ENCODE measurements at places on chromosomes 11 and 22.

DNA sequence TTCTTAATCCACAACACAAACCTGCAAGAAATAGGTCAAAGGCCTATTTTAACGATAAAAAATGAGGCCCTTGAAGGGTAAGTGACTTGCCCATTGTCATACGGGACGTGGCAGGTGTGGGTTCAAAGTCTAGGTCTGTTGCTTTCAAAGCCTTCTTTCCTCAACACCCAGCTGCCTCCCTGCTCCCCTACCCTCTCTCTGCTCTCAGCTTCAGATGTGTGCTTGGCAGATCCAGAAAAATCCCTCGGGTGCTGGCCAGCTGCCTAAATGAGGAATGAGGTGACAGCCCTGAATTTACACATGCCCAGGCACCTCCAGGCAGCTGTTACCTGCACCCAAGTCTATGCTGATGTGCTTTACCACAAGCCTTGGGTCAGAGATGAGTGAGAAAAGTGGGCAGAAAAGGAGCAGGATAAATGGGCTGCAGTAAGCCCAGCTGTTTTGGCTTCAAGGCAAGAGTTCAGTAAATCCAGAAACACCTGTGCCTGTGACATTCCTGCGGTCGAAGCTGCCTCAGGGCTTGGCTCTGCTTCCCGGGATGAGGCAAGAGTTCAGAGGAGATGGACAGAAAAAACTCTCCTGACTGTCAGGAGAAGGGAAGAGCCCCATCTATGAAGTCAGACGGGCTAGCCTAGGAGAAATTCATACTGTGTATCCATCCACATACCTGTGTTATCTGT is 49.9 kb upstream of the LDLRAD3 start:
- DNase-seq: no peak

GRCh38 chr11:63274776-63275175 is 31.4 kb upstream of the SLC22A25 start:
- DNase-seq: no peak

GRCh38 chr11:127470306-127470884 is 469.8 kb upstream of the KIRREL3 start:
- DNase-seq: no peak

DNA sequence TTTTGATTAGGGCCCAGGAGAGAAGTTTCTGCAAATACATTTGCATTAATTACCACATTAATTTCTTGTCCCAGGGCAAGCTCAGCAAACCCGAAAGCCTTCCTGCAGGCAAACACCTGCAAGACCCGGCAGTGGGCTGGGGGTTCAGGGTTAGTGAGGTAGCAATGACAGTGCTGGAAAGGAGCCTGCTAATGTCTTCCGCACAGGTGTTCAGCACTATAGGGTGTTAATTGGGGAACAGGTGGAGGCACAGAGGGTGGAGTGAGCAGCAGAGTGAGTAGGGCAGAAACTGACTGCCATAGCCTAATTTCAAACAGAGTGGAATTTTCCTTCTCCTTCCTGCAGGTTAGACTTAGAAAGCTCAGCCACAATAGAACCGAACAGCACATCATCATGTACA is 50.9 kb upstream of the UBASH3B start:
- DNase-seq: no peak

- DNase-seq: no peak
Measured at GRCh38 chr11:106208760-106209159, 131.3 kb downstream of the AASDHPPT start.

- DNase-seq: no peak
Measured at GRCh38 chr11:127199306-127199801, 198.8 kb upstream of the KIRREL3 start.

- no peak for DNase-seq
Measured at GRCh38 chr22:16828876-16829275, 3.7 kb upstream of the XKR3 start.

GRCh38 chr11:105910095-105910715 is 111.8 kb downstream of the MSANTD4 start:
- DNase-seq: no peak

- DNase-seq: no peak
Measured at GRCh38 chr11:36249246-36249645, 40.0 kb downstream of the COMMD9 start.

DNA sequence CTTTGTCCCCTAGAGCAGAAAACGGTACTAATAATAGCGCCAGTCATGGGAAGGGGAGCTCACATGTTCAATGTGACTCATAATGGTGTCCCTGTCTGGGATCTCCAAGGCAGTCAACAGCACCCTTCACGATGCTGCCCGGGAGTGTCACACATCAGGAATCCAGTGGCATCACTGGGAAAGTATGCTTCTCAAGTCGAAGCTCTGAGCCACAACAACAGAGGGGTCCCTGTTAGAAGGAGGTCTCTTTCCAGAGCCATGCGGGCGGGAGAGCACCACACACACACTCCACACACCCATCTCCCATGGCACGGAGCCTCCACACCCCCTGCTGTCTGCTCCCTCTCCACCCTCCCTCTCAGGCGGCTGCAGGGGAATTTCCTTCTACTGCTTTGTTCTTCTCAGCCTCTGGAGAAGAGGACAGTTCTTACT is 119.7 kb downstream of the ETS1 start:
- no peak for DNase-seq

DNA sequence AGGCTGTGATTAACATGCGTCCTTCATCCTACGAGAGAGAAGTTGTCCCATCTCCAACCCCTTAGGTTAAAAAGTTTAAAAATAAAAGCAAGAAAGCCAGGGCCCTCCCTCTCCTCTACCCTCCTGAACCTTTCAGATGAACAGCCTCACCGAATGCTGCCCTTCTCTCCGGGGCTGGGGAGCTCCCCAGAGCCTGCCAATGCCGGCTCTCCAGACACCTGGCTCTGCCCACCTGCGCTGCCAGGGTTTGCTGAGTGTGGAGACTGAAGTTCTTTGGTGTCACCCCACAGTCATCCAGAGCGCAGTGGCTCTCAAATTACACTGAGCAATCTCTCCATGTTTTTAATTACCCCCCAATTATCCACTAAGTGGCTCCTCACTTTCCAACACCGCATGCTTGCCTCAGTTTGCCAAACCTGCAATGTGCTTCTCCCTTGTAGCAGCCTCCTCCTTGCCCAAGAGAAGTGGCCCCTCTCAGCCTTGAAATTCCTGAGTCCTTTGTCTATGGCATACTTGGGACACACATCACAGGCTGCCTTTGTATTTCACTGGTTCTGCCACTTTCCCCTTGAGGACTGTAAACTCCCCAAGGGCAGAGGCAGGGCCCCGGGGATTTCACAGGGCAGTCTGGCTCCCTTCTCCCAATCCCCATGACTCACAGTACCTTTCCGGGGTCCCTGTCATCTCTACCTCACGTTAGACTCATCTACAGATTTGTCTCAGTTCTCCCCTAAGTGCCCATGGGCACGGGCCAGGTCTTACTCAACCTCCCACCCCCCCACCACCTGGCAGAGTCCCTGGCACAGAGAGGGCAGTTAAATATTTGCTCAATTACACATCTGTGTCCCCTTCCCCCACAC is 2.0 kb downstream of the MYH9 start:
- DNase-seq: peak; percentile 76

DNA sequence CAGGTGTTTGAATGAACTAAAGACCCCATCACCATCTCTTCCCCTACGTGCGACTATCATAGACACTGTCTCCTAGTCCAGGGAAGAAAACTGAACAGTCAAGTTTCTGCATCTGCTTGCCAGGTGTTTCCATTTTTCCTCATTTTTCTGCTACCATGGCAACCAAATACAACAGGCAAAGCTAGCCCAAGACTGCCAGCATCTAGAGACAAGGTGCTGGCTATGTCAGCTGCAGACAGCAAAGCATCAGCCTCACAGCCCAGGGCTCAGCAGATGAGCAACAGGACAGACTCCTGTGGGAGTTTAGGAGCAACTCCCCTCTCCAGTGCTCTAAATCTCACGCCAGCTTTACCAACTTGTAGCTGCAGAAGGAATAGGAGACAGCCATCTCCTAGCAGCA is 124.3 kb downstream of the C11orf58 start:
- peak; percentile 2 for DNase-seq

GRCh38 chr11:47078751-47079521 is 97.7 kb downstream of the ARFGAP2 start:
- DNase-seq: no peak
